ENCODE measurements at places on chromosomes 13 and 19. TPM values are rescaled to one million over a fixed set of nuclear protein-coding genes. Genes with fewer than 3 reads are reported as not detected.

The ZNF229 gene
- 17.2 TPM for total RNA-seq

The IL17D gene
- total RNA-seq: 12.7 TPM

The ZNF90 gene
- total RNA-seq: 8.5 TPM

The CXCL17 gene
- 6.6 TPM for total RNA-seq

The FCGBP gene
- 3.5 TPM for total RNA-seq

The ZNF208 gene
- total RNA-seq: 34.3 TPM
